ENCODE measurements at places on chromosomes 5 and 9. TPM values are rescaled to one million over a fixed set of nuclear protein-coding genes. Genes with fewer than 3 reads are reported as not detected.

IRX1 gene
- total RNA-seq = not detected

APBB3 gene
- total RNA-seq = 7.3 TPM

SLC34A3 gene
- not detected for total RNA-seq

PCDHGB4 gene
- total RNA-seq = 15.2 TPM

C9 gene
- total RNA-seq = not detected

MARCOL gene
- not detected for total RNA-seq

LCN9 gene
- not detected for total RNA-seq

CCIN gene
- total RNA-seq = 0.65 TPM

JAK2 gene
- 8.5 TPM for total RNA-seq

UGT3A2 gene
- total RNA-seq = not detected

INIP gene
- total RNA-seq = 17.6 TPM

PLAC8L1 gene
- 0.29 TPM for total RNA-seq

ADGRV1 gene
- total RNA-seq = under 0.01 TPM

GADD45G gene
- total RNA-seq = not detected

PCDHB5 gene
- total RNA-seq = 0.98 TPM

ACTBL2 gene
- not detected for total RNA-seq

ANKRD34B gene
- not detected for total RNA-seq

PRLR gene
- total RNA-seq = not detected

FER gene
- 21.8 TPM for total RNA-seq

SLCO4C1 gene
- not detected for total RNA-seq

GPR150 gene
- 0.33 TPM for total RNA-seq

MAMDC2 gene
- 8.5 TPM for total RNA-seq

PSD2 gene
- not detected for total RNA-seq

SEMA4D gene
- 6.9 TPM for total RNA-seq

ORM1 gene
- not detected for total RNA-seq

PFN3 gene
- total RNA-seq = not detected

TMEM215 gene
- under 0.01 TPM for total RNA-seq

CDKN2B-AS1 gene
- 4.2 TPM for total RNA-seq

TAF1L gene
- not detected for total RNA-seq

SPEF2 gene
- 0.98 TPM for total RNA-seq

SLC6A3 gene
- total RNA-seq = not detected

LRRC19 gene
- not detected for total RNA-seq

PCDHGA2 gene
- total RNA-seq = 1.6 TPM

MAMDC4 gene
- 0.98 TPM for total RNA-seq

GRK6 gene
- total RNA-seq = 27.4 TPM

KCTD16 gene
- total RNA-seq = 0.19 TPM

IFT74 gene
- 10.7 TPM for total RNA-seq

NSA2 gene
- total RNA-seq = 59.8 TPM

JAKMIP2 gene
- not detected for total RNA-seq

GABRG2 gene
- not detected for total RNA-seq

PTPN3 gene
- total RNA-seq = 0.19 TPM

LCN15 gene
- total RNA-seq = not detected

RORB gene
- total RNA-seq = under 0.01 TPM

SMIM33 gene
- total RNA-seq = not detected

IL5 gene
- not detected for total RNA-seq

FSTL4 gene
- total RNA-seq = 0.10 TPM

Data from vein endothelial cell (primary cell).